ENCODE measurements at places on chromosomes 11 and 22.

- no peak for DNase-seq
Measured at GRCh38 chr11:114426280-114426679, 13.0 kb upstream of the REXO2 start.

- no peak for DNase-seq
Measured at GRCh38 chr11:91173701-91174100, 950.9 kb upstream of the CHORDC1 start.

DNA sequence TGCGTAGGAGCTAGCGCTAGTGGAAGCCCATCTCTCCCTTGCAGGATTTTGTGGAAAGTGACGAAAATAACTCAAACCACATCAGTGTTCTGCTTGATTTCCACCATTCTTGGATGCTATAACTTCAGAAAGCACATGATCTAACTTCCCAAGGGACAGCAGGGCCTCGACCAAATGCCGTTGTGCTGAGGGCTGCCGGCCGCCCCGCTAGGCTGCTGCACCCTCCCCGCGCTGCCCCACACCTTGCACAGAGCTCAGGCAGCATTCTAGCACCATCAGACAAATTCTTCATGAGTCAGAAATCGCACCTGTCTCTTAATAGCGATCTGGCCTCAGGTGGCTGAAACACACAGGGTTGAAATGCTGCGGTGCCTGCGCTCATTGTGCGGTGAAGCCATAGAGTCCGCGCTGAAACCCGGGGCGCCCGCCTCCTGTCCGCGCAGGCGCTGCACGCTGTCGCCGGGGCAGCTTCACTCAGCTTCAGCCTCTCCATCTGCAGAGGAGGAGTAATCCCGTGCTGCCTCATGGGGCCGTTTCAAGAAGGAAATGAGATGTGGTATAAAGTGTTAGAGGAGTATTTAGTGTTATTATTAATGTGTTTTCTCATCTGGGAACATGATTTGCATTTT, 59.2 kb upstream of the B3GAT1 start:
- no peak for DNase-seq

GRCh38 chr22:50141462-50141861, 29.1 kb upstream of the PANX2 start:
- DNase-seq: no peak

DNA sequence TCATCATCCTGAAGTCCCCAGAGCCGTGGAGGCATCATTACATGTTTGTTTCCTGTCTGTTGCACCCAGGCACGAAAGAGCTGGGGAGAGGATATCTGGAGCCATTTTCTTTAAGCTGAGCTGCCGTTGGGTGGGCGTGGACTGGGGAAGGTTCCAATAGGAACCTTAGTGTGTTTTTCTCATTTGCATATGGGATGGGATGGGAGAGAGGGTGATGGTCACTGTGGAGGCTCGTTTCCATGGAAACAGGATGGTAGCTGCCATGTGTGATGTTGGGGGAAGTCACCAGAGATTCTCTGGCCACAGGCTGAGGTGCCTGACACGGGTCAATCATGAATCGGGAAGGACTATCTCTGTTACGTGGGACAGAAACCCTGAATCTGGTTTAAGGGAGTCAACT, 39.7 kb downstream of the CACNA1I start:
- no peak for DNase-seq

DNA sequence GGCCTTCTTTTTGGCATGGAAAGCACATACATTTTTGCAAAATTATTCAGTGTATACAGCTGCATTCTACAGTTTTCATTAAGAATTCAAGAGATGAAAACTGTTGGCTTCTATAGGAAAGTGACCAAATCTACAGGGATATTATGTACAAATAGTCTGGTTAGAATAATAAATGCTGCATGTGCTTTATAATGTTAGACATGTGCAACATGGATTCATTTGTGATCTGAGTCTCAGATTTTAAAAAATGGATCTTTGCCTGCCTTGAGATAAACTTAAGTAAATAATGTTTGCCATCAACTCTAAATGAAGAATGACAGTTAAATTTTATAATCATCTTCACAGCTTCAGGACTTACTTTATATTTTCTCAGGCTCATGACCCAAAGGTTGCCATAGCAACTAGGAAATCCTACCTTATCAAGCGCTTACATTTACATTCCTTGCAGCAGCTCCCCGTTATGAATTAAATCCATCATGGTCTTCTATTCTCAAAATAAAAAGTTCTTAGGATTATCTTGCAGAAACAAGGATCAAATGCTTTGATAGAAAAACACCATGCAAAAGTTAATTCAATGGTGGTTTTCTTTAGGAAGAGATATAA, 200.2 kb downstream of the CADM1 start:
- DNase-seq: no peak

DNA sequence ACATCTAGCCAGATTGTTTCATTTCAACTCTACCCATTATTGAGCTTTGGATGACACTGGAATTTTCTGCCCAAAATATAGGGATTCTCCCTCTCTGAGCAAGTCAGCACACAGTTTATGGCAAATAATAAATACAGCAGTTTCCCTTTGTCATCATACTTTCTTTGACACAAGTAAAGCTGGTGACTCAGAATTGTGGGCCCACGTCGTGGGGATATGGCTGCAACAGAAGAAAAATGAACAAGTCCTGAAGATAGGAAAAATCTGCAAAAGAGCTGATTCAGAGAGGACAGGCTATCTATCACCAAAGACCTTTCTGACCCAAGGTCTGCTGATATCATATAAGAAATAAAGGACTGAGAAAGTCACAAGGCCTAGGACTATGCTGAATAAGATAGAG, 236.3 kb upstream of the ZC3H12C start:
- no peak for DNase-seq

DNA sequence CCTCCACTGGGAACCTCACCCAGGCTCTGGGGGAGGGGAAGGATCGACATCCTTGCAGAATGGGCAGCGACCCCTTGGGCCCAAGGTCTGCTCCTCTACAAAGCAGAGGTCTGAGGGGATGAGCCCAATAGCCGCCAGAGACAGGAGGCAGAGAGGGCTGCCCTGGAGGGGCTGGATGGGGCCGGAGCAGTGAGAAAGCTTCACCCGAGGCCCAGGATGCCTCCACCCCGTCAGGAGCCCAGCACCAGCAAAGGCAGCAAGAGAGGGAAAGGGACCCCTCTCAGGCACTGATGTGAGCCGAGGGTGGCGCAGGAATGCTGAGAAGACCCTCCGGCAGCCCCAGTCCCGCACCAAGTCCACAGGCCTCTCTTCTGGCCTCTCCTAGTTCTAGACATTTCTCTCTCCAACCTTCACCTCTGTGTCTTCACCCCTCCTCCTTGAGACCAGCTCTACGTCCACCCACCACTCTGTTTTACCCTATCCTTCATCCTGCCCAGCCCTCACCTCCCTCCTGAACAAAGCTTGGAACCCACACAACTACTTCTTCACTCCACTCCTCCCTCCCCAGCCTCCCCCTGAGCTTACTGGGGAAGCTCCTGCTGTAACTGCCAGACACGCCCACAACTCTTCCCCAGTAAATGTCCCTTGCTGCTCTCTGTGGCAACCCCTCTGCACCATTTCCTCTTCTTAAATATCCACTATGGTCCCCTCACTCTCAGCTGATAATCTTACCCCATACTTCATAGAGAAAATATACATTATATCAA, 131.9 kb downstream of the MPPED1 start:
- no peak for DNase-seq

- DNase-seq: no peak
Measured at GRCh38 chr11:69868006-69868810, 49.0 kb upstream of the FGF3 start.

DNA sequence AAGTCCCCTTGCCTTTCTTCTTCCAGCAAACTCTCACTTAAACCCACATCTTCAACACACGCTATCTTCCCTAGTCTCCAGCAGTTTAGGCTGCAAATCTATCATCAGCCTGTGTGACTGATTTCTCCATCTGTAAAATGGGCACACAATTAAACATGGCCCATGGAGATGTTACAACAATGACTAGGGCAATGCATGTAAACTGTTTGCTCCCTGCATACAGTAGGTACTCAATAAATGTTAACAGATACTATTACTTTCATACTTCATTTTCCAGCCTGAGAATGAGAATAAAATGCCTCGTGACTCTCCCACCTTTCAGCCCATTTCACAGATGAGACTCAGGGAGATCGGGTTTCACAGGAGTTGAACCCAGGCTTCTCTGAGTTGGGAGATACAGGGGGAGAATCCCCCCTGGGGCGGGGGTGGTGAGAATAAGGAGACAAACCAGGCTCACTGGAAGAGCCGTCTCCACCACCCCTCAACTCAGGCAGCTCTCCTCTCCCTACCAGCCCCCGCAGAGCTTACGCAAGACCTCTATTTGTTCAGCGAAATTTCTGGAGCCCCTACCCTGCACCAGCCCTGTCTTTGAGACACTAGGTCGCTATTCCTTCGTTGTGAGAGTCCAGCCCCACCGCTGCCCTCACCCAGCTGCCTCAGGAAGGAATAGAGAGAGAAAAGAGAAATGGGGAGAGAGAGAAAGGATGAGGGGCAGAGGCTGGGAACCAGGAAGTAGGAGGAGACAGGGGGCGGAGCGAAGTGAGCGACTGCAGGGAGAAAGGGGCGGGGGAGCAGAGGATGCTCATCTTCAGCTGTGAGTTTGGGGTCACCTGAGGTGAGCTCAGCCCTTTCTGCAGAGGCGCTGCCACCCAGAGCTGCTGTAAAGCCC, 42.1 kb upstream of the KLHL35 start:
- no peak for DNase-seq

GRCh38 chr22:31753005-31753633, 700 bp upstream of the DEPDC5 start:
- DNase-seq: no peak

DNA sequence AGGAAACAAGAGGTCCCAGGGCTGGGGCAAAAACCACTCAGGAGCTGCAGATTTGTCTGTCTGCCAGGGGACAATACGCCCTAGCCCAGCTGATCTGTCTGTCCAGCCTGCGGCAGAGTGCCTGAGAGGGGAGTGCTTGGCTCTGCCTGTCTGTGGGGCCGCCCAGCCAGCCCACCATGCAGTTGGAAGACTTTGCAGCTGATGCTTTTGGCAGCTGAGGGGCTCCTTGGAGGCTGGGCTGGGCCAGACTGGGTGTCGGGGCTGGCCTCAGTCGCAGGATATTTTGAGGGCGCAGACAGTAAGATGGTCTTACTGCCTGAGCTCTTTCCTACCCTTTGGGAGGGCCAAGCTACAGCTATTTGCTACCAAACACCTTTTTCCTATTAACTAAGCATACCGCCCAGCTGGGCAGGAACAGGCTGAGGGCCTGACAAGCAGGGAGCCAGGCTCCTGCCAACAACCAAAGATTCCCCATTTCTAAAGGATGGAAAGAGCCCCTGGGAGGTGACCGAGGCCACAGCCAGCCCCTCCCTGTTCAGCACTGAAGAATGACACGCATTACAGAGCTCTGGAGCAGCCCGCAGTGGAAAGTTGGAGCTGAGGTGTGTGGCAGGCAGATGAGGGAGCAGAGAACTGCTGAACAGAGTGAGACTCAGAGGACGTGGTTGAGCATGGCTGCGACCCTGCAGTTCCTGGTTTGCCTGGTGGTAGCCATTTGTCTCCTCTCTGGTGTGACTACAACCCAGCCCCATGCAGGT, at the start of gene FAM180B:
FAM180B (plus strand) TSS at position 581 of the 758 bp plus-strand sequence; CDS start at position 672, 91 bp downstream.
- no peak for DNase-seq

GRCh38 chr22:42375982-42376381, 56.2 kb downstream of the NFAM1 start:
- DNase-seq: no peak

GRCh38 chr22:30314915-30315314, 11.8 kb downstream of the TBC1D10A start:
- DNase-seq: peak; percentile 14

GRCh38 chr22:43004362-43005035, 10.4 kb downstream of the PACSIN2 start:
- DNase-seq: no peak

- DNase-seq: no peak
Measured at GRCh38 chr22:24578355-24579257, 14.3 kb downstream of the LRRC75B start.

DNA sequence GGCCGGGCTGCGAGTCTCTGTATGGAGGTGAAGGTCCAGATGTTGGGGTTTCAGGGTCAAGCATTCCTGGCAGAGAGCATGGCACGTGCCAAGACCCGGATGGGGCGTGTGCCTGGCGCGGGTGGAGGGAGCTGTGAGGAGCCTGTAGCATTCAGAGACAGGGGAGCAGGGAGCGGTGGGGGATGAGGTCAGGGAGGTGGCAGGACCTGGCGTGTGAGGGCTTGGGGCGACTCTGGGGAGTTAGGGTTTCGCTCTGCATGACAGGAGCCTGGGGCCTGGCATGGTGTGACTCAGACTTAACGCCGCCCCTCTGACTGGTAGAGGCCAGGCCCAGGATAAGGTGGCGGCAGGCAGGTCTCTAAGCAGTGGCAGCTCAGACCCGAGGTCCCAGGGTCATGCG, 103.0 kb downstream of the KCNQ1 start:
- DNase-seq: no peak

DNA sequence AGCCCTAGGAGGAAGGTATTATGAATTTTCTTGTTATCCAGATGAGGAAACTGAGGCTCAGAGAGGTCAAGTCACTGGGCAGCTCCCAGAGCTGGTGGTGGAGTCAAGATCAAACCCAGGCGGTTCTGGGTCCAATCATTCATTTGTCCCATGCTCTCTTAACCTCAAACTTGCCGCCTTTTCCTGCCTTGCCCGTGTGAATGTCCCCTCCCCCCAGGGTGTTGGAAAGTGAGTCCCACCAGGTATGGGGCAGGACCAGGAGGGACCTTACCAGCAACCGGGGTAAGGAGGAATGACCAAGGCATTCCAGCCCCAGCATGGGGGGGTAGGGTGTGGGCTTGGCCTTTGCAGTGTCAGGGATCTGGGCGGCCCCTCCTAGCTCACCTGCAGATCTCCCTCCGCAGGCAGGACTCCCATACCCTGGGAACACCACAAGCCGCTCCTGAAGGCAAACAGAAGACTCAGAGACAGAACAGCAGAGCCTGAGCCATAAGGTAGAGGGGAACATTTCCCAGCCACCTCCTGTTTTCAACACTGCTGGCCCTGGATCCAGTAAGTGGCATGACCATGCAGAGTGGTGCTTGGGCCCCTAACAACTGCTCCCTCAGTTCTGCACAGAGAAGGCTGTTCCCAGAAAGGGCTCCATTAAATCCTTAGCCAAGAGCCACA, 41.2 kb upstream of the SYT7 start:
- no peak for DNase-seq

GRCh38 chr11:5878564-5878963, 1.9 kb upstream of the OR52E4 start:
- DNase-seq: no peak

GRCh38 chr11:72836111-72836510, 21.9 kb downstream of the ATG16L2 start:
- no peak for DNase-seq

- no peak for DNase-seq
Measured at GRCh38 chr11:125250318-125251213, 86.0 kb downstream of the PKNOX2 start.

- DNase-seq: peak; percentile 67
Measured at GRCh38 chr11:64777449-64778222, 706 bp downstream of the SF1 start.

DNA sequence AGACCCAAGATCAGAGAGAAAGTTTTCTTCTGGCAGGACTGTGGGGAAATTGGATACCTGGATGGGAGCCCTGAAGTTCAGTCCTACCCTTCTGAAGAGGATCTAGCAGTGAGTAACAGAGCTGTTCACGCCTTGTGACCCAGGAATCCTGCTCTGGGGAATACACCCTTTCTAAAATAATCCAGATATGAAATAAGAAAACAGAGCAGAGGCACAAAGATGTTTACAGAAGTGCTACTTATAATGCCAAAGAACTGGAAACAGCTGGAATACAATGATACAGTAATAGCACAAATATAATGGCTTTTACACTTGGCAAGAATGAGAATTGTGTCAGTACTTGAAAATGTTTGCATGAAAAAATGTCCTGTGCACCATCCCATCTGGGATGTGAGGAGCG, 304.0 kb upstream of the NARS2 start:
- no peak for DNase-seq

All from GDM1 (cell line).